Smooth muscle cell of the pulmonary artery (primary cell): ENCODE measurements at places on chromosomes 3 and 15. TPM values are rescaled to one million over a fixed set of nuclear protein-coding genes. Genes with fewer than 3 reads are reported as not detected.

The CASR gene
- not detected in 2 replicates for total RNA-seq

The NTRK3 gene
- 1.4 and 1.5 TPM in 2 replicates for total RNA-seq

The DAPK2 gene
- total RNA-seq, result 0.59 and 0.98 TPM in 2 replicates

The PLSCR4 gene
- total RNA-seq, result 68.2 and 119 TPM in 2 replicates

The ETV5 gene
- 36.8 and 37.0 TPM in 2 replicates for total RNA-seq

The TGFBR2 gene
- total RNA-seq, result 233 and 290 TPM in 2 replicates
